ENCODE measurements at places on chromosomes 5 and 9.

GRCh38 chr9:89812556-89813181, 207.9 kb downstream of the GADD45G start:
- DNase-seq, result no peak

DNA sequence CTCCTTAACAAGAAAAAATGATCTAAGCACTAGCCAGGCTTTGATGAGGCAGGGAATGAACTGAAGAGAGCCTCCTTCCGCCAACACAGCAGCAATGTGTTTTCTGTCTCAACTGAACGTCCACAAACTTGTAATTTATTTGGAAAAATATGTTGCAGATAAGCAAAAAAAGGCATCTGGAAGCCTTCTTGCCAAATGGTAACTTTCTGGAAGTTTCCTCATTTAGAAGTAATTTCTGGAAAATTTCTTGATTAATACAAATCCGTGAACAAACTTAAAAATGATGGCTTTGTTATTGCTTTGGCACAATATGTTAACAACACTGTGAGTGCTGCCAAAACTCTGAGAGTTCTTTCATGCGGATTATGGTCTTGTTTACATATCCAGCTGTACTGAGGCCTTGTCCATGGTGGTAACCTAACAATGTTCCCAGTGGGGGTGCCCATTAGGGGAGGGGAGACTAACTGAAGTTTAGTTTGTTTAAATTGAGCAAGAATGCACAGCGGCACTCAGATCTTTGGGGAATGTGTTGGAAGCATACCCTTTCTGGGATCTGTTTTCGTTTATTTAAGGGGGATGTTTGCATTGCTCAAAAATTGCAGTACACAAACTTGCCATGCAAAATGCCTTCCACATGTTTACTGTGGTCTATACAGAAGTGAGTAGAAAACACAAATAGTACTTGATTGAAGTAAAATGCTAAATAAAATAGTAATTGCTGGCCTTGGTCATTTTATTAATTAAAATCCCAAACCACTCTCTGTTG, 334.7 kb downstream of the NR2F1-AS1 start:
- peak; percentile 69 for DNase-seq

DNA sequence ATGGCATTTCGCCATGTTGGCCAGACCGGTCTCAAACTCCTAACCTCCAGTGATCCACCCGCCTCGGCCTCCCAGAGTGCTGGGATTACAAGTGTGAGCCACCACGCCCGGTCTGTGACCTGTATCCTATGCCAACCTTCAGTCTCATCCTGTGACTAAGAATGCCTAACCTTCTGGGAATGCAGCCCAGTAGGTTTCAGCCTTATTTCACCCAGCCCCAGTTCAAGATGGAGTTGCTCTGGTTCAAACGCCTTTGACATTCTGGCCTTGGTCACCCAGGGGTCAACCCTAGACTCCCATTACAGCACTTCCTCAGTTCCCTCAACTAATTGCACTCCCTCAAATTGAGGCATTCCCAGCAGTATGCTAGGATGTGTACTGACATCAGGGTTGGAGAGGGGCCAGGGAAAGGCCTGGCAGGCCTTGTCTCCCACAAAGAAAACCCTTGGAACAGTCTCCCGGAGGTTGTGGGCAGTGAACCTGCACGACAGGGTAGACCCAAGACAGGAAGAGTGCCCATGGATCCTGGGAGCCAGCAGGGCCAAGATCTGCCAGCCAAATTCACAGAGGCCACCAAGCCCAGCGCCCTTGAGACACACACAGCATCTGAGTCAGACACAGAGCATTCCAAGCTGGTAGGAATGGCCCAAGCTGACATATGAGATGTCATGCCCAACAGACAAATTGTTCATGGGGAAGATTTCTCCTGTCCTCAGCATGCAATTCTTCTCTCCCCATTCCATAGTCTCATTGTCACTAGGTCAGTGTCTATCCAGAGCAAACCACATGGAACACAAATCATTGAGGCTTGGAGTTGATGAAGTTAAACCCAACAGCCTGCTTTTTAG, 24.9 kb upstream of the SMU1 start:
- no peak for DNase-seq

DNA sequence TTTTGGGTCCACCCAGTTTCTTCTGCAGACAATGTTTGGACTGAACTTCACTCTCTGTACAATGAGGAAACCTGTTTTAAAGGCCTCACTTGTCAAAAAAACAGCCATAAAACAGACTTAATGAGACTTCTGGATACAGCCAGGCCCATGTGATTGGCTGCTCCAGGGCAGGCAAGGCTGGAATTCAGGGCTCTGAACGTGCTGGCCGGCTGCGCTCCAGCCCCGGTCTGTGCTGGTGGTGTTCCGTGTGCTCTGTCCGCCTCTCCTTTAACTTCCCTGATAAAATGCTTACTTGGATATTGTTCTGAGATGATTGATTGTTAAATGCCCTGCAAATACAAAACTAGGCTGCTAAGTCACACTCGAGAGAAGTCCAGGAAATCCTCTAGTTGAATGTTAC, 131.2 kb upstream of the KLF4 start:
- no peak for DNase-seq
